Cardiac muscle cell (in vitro differentiated cells and primary cell): ENCODE measurements at places on chromosomes 1 and 21. TPM values are rescaled to one million over a fixed set of nuclear protein-coding genes. Genes with fewer than 3 reads are reported as not detected.

DNA sequence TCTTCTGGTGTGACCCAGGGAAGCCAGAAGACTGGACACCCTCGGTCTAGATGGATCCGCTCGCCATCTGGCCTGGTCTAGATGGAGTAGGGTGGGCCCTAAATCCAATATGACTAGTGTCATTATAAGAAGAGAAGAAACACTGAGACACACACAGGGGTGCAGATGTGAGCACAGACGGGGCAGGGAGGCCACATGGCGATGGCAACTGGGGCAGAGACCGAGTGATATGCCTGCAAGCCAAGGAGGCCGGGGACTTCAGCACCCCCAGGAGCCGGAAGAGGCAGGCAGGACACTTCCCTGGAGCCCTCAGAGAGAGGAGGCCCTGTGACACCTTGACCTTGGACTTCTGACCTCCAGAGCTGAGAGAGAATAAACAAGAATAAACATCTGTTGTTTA lies 5.6 kb upstream of the TFF3 start:
- DNase-seq: no peak

DNA sequence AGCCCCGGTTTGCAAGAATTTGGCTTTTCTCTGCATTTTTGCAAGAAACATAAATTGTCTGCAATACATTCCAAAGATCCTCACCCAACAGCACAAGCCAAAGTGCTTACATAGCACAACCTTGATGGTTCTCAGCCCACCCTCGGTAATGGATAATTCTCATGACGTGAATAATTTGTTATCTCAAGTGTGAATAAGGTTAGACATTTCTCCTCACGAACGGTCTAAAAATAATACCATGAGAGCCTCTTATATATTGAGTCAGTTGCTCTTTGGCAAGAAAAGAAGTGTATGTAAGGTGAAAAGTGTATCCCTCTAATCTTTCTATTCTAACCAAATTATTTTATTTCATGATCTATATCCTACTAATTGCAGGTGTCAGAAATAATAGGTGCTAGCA lies 33.3 kb downstream of the KRTAP19-8 start:
- peak; percentile 15 for DNase-seq

GRCh38 chr1:184986250-184986649 lies 11.9 kb upstream of the NIBAN1 start:
- peak; percentile 69 for DNase-seq

GRCh38 chr1:198734323-198735008 lies 95.6 kb downstream of the PTPRC start:
- DNase-seq: no peak

KRTAP13-2 gene
- not detected in 2 replicates for total RNA-seq

LRRC7 gene
- 0.07 and 0.09 TPM in 2 replicates for total RNA-seq

OR2L2 gene
- total RNA-seq: not detected in 2 replicates

ARHGEF16 gene
- total RNA-seq: 7.2 and 11.8 TPM in 2 replicates
